ENCODE measurements at places on chromosomes 11 and 22. TPM values are rescaled to one million over a fixed set of nuclear protein-coding genes. Genes with fewer than 3 reads are reported as not detected.

- DNase-seq: no peak
- H3K4me1 ChIP-seq: peaks cover 9% of the 10 kb centered on the region
- H3K27ac ChIP-seq: peak overlapping the region; percentile 78
- peaks cover 3% of the 10 kb centered on the region for H3K36me3 ChIP-seq
- no peaks in the 10 kb centered on the region for H3K27me3 ChIP-seq
Observed at GRCh38 chr11:78138694-78139421, 568 bp downstream of the ALG8 start.

DNA sequence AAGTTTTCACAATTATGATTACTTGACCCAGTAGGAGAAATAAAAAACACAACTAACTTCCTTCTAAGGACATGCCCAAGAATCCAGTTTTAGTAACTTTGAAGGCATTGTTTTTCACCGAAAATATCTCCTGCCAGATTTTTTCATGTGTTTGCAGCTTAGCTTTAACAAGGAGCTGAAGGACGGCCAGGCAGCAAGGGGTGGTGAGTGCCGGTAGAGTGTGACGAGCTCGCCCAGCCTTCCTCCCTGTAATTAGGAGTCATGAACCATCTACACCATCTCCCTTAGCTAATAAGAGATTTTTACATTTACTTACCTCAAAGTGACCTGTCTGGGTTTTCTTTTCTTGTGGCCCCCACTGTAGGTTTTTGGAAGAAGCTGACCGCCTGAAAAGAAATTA is 72.0 kb downstream of the BMAL1 start:
- H3K36me3 ChIP-seq: peaks cover 20% of the 10 kb centered on the region
- H3K27me3 ChIP-seq: no peaks in the 10 kb centered on the region
- no peak overlapping the region for H3K27ac ChIP-seq
- DNase-seq: no peak

DNA sequence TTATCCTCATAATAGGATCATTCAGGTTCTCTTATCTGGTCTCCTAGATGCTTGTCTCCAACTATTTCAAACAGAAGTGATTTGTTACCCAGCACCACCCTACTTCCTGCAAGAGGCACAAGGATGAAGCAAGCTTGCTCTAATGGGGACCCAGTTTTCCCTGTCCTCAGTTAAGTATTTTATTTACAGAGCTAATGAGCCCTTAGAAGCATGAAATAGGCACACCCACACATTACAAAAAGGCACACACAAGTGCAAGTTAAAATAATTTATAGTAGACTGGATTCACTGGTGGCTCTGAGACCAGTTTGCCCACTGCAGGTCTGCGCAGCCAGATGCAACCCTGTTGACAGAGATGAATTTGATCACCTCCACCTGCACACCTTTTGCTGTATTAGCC is 167.5 kb downstream of the KIRREL3 start:
- H3K27ac ChIP-seq: no peak overlapping the region
- H3K27me3 ChIP-seq: no peaks in the 10 kb centered on the region
- H3K4me3 ChIP-seq: no peak overlapping the region
- H3K4me1 ChIP-seq: no peaks in the 10 kb centered on the region
- H3K36me3 ChIP-seq: no peaks in the 10 kb centered on the region
- no peak for DNase-seq

DNA sequence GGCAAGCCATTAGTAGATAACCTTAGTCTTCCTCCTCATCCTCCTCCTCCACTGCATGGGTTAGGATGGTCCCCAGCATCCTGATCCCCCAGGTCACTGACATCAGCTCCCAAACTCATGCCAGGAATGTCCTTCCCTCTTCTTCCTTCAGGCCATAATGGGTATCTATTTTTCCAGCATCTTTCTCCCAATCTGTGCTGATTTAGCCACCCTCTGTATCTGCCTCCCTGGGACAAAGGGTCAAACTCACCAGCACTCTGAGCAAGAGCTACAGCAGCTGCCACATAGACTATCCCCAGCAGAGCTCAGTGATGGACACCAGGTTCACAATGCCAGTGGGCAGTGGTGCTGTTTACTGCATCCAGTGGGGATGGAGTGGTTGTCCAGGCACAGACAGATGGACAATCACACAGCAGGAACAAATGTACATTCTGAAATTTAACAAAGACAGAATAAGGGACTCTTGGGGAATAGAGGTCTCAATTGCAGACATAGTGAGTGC is 115.2 kb upstream of the TOP3B start:
- DNase-seq: no peak
- no peak overlapping the region for H3K27ac ChIP-seq
- no peak overlapping the region for H3K4me3 ChIP-seq
- H3K27me3 ChIP-seq: no peaks in the 10 kb centered on the region
- H3K36me3 ChIP-seq: no peaks in the 10 kb centered on the region

MOV10L1 gene
- 0.47 TPM for total RNA-seq

DNA sequence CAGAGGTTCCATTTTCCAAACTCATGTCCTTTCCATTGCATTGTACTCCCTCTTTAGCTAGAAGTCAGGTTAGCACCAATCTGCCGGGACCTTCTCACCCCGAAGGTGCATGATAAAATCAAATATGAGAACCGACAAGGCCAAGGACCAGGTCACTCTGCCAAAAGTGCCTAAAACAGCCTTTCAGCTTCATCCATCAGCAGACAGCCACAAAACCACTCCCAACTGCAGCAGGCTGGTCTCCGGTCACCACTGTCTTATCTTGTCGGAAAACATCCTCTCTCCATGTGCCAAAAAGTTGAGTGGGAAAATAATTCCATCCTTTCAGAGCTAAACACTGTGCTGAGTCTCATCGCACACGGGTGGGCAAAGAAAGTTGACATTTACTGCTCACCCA is 1.4 kb downstream of the PI4KA start:
- peak overlapping the region; percentile 95 for H3K27ac ChIP-seq
- H3K4me1 ChIP-seq: peaks cover 26% of the 10 kb centered on the region
- no peaks in the 10 kb centered on the region for H3K36me3 ChIP-seq
- no peaks in the 10 kb centered on the region for H3K27me3 ChIP-seq
- H3K4me3 ChIP-seq: peak overlapping the region; percentile 82
- no peak for DNase-seq

DNA sequence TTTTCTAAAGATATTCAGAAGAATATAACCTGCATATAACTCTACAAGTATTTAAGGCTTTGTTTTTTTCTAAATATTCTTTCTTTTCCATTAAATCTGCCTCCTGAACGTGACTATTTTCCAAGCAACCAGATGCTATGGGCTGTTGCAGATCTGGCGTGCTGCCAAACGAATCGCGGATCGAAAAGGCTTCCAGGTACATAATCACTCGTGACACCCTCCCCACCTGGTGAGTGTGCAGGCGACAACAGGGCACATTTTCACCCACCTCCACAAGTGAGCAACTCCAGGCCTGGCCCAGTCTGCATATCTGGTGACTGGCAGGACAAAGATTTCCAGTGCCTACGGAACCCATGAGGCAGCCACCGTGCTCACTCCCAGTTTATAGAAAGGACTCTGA is 660.1 kb downstream of the OPCML start:
- no peaks in the 10 kb centered on the region for H3K27me3 ChIP-seq
- no peaks in the 10 kb centered on the region for H3K36me3 ChIP-seq
- no peak overlapping the region for H3K4me3 ChIP-seq
- DNase-seq: no peak
- no peaks in the 10 kb centered on the region for H3K4me1 ChIP-seq

GRCh38 chr11:35359321-35360054 is 59.9 kb downstream of the SLC1A2 start:
- peaks cover 22% of the 10 kb centered on the region for H3K4me1 ChIP-seq
- no peaks in the 10 kb centered on the region for H3K36me3 ChIP-seq
- no peak overlapping the region for H3K4me3 ChIP-seq
- H3K27ac ChIP-seq: peak overlapping the region; percentile 91
- DNase-seq: no peak

- H3K36me3 ChIP-seq: no peaks in the 10 kb centered on the region
- no peak overlapping the region for H3K27ac ChIP-seq
- H3K27me3 ChIP-seq: no peaks in the 10 kb centered on the region
Observed at GRCh38 chr11:117127171-117127901, 16.8 kb upstream of the PAFAH1B2 start.

Measured in liver (tissue), 10 donors.